ENCODE measurements at places on chromosomes 12 and 14.

DNA sequence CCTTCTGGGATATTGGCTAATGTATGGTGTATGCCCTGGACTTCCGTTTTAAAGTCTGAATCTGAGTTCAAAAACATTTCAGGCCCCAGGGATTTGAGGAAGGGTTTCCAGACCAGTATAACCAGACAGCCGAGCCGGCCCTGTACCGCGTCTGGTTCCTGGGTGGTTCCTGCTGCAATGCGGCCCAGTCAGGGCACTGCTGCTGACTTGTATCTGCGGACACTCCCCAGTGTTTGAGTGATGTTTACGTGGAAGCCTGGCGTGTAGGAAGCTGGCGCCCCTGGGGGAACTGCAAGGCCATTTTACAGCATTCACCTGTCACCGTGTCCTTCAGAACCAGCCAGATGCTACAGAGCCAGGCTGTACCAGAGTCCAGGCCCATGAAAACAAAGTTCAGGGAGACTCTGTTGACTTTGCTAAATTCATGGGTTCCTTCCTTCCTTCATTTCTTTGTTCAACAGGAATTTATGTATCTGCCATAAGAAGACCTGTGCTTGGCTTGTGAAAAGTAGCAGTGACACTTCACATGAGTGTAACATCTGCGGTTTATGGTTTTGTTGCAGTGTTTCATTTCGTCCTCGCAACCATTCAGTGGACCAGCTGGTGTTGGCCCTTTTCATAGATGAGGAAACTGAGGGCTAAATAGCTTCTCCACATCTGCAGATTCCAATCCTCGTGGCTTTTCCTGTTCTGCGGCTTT is 16.8 kb downstream of the EML1 start:
- no peak for DNase-seq

- no peak for DNase-seq
Observed at GRCh38 chr14:57652769-57653168, 159.1 kb upstream of the CCDC198 start.

DNA sequence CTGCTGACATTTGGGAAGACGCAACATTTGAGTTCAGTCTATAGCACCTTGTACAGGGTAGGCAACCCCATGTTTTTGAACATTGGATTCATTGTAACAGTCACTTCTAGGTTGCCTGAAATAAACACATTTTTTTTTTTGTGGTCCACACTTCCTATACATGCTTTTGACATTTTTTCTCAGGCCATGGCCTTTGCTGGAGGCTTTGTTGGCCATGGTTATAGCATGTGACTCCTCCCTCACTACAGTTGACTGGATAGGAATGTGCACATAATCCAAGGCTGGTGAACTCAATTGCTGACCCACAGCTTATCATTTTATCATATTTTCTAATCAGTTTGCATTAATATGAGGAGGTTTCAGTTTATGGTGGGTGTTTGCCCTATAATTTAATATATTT is 60.6 kb downstream of the TMEM117 start:
- no peak for DNase-seq

GRCh38 chr12:46407361-46407760 is 34.8 kb upstream of the SLC38A2 start:
- DNase-seq, result no peak

DNA sequence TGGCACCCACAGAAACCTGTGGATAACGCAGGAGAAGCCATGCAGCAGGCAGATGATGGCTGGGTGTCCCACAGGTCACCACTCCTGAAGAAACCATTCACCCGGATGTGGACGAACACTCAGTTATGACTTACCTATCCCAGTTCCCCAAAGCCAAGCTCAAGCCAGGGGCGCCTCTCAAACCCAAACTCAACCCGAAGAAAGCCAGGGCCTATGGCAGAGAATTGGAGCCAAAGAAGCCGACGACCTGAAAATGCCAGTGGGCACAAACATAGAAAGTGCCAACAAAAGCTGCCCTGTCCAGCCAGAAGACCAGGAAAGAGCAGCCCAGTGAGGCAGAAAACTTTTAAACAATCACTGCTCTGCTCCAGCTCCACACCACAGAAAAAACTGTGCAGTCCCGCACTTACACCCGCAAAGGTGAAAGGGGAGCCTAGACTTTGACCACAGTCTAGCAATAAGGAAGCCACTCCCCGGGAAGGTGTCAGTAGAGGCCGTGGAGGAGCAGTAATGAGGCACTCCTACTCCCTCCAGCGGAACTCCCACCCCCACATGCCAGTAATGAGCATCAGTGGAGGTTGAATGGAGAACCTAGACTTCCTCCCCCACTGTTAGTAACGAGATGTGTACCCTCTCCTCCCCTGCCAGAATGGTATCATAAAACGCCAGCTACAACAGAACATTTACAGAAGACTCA is 6.0 kb upstream of the ACVRL1 start:
- no peak for DNase-seq

DNA sequence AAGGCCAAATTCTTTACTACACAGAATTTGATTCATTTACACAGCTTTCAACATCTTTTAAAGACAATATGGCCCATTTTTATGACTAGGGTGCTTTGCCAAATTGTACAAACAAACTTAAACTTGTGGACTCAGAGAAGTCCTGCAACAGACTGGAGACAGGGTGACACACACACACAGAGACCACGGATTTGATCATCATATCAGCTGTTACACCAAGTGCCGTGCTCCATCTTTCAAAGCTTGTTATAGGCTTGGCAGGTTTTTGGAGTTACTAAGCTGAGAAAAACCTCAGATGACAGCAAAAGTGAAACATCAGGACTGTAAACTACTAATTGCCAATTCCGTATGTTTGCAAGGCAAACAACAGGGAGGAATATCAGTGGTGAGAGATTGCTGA is 811.7 kb downstream of the GALC start:
- no peak for DNase-seq

- peak; percentile 94 for DNase-seq
Observed at GRCh38 chr12:65169320-65170208, at the start of gene LEMD3. Gene LEMD3, plus strand, starts transcription at chr12:65169583. Its CDS starts 14 bp downstream, at chr12:65169597.

GRCh38 chr12:74957231-74957630 is 252.4 kb downstream of the KCNC2 start:
- no peak for DNase-seq

DNA sequence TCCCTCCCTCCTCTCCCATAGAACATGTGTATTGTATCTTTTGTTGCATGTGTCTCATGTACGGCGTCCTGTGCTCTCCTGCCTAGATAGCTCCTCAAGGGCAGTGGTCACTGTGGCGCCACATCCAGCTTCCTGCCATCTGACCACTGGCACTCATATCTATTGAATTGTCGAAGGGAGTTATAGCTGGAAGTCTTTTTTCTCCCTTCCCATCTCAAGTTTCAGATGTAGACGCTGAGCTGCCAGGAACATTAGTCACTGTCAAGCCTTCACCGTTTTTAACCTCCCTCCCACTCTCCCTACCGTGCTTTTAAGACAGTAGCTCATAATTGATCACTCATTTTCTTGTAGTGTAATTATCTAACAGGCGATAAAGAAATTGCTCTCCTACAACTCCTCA is 33.0 kb downstream of the MTHFD1 start:
- no peak for DNase-seq

DNA sequence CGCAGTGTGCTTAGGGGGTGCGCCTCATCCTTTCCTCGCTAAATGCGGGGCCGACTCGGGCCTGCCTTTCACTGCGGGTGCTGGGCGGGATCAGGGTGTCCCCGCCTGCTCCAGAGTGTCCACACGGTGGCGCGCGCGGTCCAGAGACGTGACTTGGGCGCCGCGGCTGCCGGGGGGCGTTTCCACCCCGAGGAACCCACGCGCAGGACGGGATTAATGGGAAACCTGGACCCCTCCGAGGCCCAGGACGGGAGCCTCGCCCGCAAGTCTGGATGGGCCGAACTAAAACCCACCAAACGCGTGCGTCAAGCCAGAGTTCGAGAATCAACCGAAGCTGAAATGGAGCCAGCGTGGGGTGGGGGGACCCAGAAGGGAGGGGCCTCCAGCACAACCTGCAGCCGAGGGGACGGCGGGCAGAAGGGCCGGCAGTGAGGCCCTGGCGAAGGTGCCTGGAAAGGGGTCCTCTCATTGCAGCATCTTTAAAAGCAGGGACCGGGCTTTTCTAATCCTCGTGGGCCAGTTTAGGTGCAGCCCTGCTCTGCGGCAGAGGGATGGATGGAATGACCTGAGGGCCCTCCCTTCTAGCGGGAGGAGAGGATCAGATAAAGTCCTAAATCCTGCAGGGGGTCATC is 93.3 kb downstream of the NINJ2 start:
- peak; percentile 92 for DNase-seq

- DNase-seq, result no peak
Observed at GRCh38 chr12:17079251-17079909, 473.4 kb upstream of the LMO3 start.

GRCh38 chr12:28096649-28097048 is 93.6 kb upstream of the CCDC91 start:
- DNase-seq, result no peak

GRCh38 chr14:60311417-60311816 is 62.4 kb downstream of the PPM1A start:
- DNase-seq, result no peak

- no peak for DNase-seq
Observed at GRCh38 chr12:7113389-7113871, 4.4 kb upstream of the C1RL start.

GRCh38 chr12:59742841-59743240 is 147.0 kb downstream of the SLC16A7 start:
- DNase-seq, result no peak

DNA sequence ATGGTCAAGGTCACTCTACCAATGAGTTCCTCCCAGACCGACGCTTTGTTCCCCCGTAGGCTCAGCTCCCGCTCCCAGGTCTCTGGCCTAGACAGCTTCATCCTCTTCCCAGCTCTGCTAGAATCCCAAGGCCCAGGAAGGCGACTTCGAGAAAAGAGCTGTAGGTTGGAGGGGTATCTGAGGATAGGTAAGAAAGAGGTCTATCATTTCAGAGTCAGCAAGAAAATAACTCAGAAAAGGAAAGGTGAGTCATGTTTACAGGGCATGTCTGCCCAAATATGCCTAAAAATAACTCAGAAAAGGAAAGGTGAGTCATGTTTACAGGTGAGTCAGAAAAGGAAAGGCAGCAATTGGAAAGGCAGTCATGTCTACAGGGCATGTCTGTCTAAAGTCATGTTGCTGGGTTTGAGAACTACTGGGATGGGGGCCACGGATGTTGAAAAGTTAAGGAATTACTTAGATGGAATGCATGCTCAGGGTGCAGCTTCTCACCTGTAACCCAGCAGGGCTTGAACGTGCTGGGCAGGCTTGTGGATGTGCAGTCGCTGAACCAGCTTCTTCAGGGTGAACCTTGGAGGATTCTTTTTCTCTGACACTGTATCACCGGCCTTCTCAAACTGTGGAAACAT is 12.2 kb downstream of the TEP1 start:
- no peak for DNase-seq

DNA sequence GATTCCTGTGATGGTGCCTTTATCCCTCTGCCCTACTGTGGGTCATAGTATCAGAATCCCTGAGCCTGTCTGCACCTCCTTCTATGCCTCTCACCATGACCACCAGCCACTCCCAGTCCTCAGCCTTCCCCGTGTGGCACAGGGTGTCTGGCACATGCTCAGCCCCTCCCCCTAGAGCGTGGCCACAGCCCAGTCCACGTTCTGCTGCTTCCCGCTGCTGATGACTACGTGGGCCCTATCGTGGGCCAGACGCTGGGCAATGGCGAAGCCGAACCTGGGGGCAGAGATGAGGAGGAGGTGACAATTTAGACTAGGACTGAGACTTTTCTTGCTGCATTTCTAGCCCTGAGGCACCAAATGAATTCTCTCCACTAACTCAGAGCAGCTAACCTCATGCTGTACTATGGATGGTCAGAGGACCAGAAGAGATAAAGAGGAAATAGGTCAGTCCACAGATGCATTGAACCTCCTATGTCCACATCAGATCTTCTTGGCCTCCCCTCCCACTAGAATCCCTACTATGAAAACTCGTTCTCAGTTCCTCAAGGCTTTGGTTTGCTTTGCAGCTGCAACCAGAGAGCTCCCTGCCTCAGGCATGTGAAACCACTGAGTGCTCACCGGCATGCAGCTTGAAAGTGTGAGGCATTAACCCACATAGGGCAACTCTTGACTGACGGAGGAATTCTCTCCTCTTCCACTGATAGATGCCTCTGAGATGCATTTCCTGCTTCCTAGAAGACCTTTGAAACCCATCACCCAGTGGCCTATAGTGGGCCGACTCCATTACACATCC is 126.3 kb upstream of the DHRS4 start:
- no peak for DNase-seq

DNA sequence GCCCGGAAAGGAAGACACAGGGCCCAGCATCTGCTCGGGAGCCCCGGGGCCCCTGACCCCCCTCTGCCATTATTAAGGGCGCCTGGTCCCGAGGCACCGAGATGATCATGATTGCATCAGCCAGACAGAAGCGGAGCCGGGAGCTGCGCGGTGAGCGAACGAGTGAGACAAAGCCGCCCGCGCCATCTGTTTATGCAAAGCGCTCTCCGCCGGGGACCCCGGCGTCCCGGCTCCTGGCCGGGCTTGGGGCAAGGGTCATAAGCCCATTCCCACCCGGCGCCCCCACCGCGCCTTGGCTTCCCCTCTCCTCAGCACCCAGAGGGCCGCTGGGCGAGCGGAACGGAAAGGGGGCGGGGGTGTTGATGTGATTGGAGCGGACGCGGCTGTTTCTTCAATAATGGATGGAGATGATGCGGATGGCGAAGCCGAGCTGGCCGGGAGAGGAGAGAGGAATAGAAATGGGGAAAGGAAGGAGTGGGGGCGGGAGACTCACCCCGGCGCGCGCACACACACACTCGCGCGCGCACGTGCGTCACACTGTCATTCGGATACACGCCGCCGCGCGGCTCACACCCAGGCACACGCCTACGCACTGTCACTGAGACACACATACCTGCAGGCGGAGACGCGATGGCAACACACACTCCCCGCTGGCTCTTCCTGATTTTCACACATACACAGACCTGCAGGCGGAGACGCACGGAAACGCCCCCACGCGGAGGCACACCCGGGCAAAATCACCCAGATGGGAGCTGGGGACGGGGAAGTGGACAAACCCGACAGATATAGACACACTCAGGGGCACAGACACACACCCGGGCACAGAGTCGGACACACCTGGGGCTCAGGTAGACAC is 10.7 kb downstream of the STAC3 start:
- peak; percentile 59 for DNase-seq

DNA sequence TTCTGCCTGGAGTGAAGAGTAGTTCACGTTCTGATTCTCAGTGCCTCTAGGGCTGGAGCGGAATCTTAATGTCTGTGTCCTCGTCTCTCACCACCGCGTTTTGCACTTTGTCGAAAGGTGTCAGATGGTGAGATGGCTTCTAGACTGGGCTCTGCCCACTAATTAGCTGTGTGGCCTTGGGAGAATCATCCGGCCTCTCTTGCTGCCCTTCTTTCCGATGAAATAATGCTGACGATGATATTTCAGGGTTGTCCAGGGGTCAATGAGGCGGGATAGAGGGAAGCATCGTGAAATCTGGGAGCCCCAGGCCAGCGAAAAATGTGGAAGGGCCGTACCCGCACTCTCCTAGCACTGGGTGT is 811 bp upstream of the GALNT16 start:
- DNase-seq, result no peak

All from right hindlimb (tissue), 1 donor.